ENCODE measurements at places on chromosomes 11 and 22.

- DNase-seq: no peak
These were observed 29.1 kb downstream of the MAFF start for GRCh38 chr22:38230916-38231315.

DNA sequence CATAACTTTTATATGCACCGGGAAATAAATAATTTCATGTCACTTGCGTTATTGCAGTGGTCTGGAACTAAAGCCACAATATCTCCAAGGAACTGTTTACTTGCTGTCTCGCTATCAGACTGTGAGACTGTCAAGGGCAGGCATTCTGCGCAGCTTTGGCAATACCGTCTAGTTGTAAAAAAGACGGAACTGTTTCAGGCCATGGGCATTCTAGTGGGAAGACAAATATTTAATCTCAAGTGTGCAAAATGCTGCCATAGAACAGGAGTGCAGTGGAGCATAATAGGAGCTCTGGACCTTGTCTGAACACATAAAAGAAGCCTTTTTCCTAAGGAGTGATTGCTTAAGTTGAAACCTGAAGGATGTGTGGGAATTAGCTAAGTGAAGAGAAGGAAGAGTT, 53.8 kb downstream of the PACS1 start:
- DNase-seq: no peak

DNA sequence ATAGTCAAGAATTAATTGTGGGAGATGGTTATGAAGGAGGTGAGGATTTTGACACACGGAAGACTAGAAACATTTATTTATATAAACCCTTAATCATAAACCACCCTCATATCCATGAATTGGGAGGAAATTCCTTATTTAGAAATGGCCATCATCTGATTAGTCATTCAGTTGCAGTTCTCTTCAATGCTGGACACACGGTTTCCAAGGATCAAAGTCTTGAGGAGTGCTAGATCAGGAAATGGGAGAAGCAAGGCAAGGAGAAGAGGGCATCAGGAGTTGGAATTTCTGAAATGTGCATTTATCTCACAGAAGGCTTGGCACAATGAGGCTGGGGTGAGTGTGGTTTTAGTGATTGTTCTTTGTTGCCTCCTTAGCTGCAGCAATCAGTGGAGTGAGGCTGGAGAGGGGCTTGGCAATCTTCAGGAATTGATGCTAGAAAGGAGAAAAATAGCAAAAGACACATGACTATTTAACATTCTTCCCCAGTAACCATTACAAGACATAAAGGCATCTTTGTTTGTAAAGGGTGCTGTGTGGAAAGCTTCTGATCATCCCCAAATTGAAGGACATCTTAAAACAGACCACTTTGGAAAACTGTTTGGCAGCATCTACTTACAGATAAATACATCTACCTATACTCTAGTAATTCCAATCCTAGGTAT, 21.6 kb upstream of the GDPD4 start:
- no peak for DNase-seq

DNA sequence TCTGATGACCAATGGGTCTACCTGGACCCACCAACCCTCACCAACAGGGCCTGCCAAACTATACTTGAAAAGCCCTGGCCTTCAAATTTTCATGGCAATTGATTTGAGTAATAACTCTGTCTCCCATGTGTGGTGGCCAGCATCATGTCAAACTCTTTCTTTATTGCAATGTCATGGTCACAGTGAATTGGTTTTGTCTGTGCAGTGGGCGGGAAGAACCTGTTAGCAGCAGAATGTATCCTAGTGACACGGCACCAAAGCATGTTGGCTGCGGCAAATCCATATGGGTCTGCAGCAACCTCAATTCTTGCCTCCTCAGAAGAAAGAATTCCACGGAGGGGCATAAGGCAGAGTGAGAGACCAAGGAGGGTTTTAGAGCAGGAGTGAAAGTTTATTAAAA, 19.6 kb upstream of the TMEM123 start:
- no peak for DNase-seq

- no peak for DNase-seq
These were observed 273.2 kb downstream of the TENM4 start for GRCh38 chr11:79167510-79168188.

GRCh38 chr11:27718346-27718862, 18.1 kb upstream of the BDNF start:
- peak; percentile 86 for DNase-seq

GRCh38 chr11:95132956-95133355, 43.3 kb downstream of the ENDOD1 start:
- DNase-seq: no peak

- no peak for DNase-seq
These were observed 1.2 kb downstream of the MRTFA start for GRCh38 chr22:40635043-40635939.

DNA sequence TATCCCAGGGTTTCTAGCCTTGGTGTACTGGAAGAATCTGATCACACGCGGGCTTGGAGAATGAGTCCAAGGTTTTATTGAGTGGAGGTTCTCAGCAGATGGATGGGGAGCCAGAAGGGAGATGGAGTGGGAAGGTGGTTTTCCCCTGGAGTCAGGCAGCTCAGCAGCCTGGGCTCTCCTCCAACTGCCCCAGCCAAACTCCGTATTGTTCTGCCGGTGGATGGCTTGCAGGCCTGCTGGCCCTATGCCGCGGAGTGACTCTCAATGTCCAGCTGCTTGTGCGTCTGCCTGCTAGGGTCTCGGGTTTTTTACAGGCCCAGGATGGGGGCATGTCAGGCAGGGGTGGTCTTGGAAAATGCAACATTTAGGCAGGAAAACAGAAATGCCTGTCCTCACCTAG, 162.4 kb upstream of the LMO1 start:
- no peak for DNase-seq

GRCh38 chr11:96607864-96608558, 218.2 kb downstream of the JRKL start:
- no peak for DNase-seq

- no peak for DNase-seq
These were observed 85.8 kb downstream of the TRMU start for GRCh38 chr22:46421267-46421666.

DNA sequence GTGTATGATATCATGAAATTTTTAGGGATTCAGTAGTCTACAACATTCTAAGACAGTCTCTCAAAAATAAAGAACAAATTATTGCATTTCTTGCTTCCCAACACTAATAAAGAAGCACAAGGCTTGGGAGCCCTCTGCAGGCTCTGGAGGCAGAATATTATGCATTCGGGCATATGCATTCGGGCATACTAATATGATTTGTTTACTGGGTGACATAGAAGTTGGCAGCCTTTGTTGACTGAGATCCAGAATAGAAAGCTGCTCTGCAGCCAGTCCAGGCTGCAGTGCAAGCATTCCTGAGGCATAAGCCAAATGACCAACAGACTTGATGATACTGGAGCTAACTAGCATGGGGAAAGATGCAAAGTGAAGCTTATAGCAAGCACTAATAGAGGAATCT, 945.5 kb downstream of the OPCML start:
- no peak for DNase-seq

DNA sequence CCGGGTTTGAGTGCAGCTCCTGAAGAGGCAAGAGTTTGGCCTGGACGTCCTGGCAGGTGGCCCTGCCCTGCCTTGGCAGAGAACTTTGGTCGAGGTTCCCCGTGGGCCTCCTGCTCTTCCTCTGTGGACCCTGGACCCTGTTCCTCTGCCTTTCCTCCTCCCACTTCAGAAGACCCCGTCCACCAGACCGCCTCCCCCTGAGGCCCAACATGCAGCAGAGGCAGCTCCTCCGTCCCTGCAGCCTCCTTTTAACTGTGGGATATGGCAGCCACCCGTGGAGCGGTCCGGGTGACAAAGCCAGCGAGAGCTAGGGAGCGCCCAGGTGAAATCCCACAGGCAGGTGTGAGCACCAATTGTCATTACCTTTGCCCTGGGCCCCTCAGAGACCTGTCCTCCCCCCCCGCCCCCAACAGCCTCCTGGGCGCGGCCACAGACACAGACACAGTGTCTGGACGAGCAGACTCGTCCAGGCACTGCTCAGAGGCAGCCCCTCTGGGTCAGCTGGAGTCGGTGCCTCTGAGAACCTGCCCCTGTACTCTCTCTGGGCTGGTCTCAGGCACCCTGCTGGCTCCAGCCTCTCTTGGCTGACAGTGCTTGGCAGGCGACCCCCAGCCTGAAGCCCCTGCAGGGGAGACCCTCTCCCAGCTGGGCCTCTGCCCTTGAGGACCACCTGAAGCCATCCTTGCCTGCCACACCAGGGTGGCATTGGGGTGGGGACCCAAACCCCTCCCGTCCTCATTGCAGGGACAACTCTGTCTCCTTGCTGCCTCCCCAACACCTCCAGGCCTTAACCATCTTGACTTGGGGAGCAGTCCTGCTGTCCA, 4.1 kb upstream of the PTDSS2 start:
- DNase-seq: peak; percentile 79

DNA sequence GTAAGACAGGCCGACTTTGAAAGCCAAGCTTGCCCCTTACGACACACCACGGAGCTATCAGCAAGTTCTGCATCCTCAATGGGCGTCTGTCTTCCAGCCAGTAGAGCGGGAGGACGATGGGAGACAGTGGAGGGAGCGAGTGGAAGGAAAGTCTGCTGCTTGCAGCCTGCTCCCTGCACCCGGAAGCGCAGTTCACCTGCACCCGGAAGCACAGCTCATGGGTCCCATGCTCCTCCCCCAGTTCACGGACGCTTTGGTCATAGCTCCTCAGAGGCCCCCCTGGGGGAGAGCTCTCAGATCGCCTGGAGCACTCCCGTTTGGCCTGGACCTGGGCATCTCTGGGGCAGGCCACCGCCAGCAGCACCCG, 51.3 kb downstream of the FBLN1 start:
- no peak for DNase-seq

GRCh38 chr11:19724765-19725164, 12.1 kb downstream of the NAV2 start:
- peak; percentile 36 for DNase-seq

GRCh38 chr22:39091126-39092081, 5.6 kb upstream of the APOBEC3H start:
- DNase-seq: no peak

GRCh38 chr11:44137057-44137456, 41.6 kb downstream of the EXT2 start:
- DNase-seq: no peak

All from islet precursor cell (in vitro differentiated cells).